Epithelial cell of proximal tubule (primary cell): ENCODE measurements at places on chromosomes 5 and 9. TPM values are rescaled to one million over a fixed set of nuclear protein-coding genes. Genes with fewer than 3 reads are reported as not detected.

GRCh38 chr5:143402553-143403333 lies 743 bp downstream of the NR3C1 start:
- DNase-seq = no peak

- no peak for DNase-seq
These were observed 747.3 kb downstream of the EFNA5 start for GRCh38 chr5:106923409-106923808.

GRCh38 chr5:1036504-1037122 lies 28.0 kb downstream of the NKD2 start:
- no peak for DNase-seq

- no peak for DNase-seq
These were observed 38.0 kb downstream of the TGFBI start for GRCh38 chr5:136066661-136067271.

- no peak for DNase-seq
These were observed 70.8 kb upstream of the SMIM23 start for GRCh38 chr5:171714851-171715250.

- DNase-seq = no peak
These were observed 3.2 kb upstream of the UHRF2 start for GRCh38 chr9:6409811-6410210.

The PTPRD gene
- 3.2 and 5.6 TPM in 2 replicates for total RNA-seq

The GNA14 gene
- total RNA-seq = 0.12 and 0.14 TPM in 2 replicates

DNA sequence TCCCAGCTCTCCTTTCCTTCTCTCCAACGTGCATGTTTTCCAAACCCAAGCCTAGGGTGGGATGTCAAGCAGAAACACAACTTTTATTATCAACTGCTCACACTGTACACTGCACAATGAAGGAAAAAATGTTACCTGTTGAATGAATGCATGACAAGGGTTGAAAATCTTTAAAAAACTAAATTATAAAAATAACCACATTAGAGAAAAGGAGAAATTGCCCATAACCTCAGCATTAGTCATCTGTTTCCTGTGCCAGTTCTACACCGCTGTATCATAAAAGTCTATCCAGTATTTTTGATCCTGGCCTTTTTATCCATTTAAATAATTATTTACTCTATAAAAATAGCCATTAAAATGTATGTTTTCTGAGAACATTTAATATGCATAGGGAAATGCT lies 101.1 kb downstream of the APBA1 start:
- DNase-seq = no peak

DNA sequence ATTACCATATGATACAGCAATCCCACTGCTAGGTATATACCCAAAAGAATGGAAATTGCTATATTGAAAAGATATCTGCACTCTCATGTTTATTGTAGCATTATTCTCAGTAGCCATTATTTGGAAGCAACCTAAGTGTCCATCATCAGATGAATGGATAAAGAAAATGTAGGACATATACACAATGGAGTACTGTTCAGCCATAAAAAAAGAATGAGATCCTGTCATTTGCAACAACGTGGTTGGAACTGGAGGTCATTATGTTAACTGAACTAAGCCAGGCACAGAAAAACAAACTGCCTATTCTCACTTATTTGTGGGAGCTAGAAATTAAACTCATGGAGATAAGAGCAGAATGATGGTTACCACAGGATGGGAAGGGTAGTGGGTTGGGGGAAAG lies 63.1 kb upstream of the TTC23L start:
- DNase-seq = no peak
